ENCODE measurements at places on chromosomes 5 and 9. TPM values are rescaled to one million over a fixed set of nuclear protein-coding genes. Genes with fewer than 3 reads are reported as not detected.

DNA sequence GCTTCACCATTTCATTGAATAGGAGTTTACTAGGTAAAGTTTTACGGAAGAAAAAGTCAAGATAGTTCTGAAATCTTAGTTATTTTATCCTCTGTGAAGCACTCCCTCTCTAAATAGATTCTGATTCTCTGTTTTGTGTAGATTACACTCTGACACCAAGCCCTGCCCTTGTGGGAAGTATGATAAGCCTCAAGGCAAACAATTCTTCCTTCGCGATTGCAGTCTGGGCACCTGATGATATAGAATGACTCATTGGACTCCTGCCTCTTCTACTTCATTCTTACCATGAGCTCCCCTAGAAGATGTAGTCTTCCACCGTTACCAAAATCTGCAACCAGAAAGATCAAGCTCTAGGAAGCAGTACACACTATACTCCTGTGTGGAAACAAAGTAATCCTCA is 626.9 kb upstream of the PTGER4 start:
- DNase-seq, result no peak

DNA sequence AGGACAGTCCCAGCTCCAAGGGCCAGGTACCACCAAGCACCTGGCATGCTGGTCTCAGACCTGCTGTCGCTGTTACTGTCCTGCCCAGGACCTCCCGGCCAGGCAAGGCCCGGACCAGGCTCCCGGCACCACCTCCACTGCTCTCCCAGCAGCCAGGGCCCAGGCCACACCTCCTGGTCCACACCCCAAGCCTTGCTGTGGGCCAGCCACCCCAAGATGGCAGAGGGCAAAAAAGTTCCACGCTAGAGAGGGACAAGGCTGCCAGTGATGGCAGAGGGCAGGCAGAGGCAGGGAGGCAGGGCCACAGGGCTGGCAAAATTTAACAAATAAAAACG is 1.1 kb downstream of the DNLZ start:
- no peak for DNase-seq

- DNase-seq, result no peak
Observed at GRCh38 chr5:73205305-73205704, 32.3 kb downstream of the TMEM174 start.

- no peak for DNase-seq
Observed at GRCh38 chr9:33465096-33465495, 8.6 kb downstream of the NOL6 start.

DNA sequence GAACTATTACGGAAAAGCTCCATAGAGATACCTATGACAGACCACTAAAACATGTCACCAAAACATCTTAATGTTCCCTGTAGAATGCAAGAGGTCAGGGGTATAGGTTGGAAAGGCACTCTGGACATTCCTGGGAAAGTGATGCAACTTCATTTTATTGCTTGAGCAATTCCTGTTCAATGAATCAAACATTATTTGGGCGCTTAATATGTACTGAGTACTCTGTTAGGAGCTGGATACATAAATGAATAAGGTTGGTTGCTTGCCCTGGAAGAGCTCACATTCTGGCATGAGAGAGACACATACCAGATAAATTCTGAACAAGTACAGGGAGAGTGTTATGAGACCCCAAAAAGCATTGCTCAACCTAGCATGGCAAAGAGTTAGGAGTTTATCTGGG is 408.9 kb upstream of the DMAC1 start:
- DNase-seq, result no peak

- no peak for DNase-seq
Observed at GRCh38 chr9:38412751-38413150, 11.5 kb downstream of the IGFBPL1 start.

DNA sequence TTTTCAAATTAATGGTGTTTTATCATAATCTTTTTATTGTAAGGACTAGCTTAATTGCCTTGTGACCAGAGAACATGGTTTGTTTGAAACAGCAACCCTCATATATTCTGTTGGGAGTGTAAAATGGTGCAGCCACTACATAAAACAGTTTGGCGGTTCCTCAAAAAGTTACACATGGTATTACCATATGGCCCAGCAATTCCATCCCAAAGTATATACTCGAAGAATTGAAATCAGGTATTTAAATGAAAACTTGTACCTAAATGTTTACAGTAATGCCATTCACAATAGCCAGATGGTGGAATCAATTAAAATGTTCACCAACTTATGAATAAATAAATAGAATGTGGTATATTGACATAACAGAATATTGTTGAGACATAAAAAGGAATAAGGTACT is 14.8 kb upstream of the IL33 start:
- DNase-seq, result no peak

DNA sequence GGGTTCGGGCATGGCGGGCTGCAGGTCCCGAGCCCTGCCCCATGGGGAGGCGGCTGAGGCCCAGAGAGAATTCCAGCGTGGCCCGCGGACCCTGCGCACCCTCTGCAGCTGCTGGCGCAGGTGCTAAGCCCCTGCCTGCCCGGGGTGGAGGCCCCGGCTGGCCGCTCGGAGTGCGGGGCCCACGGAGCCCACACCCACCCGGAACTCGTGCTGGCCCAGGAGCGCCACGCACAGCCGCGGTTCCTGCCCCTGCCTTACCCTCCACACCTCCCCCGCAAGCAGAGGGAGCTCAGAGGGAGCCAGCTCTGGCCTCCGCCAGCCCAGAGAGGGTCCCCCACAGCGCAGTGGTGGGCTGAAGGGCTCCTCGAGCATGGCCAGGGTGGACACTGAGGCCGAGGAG is 75.3 kb downstream of the MRPS30 start:
- DNase-seq, result no peak

- no peak for DNase-seq
Observed at GRCh38 chr5:68420476-68421344, 205.2 kb downstream of the PIK3R1 start.

STK10 gene
- total RNA-seq, result 4.6 TPM

KLF4 gene
- 41.4 TPM for total RNA-seq
